ENCODE measurements at places on chromosomes 1 and 21. TPM values are rescaled to one million over a fixed set of nuclear protein-coding genes. Genes with fewer than 3 reads are reported as not detected.

Gene SMCP
- not detected for total RNA-seq

Gene DLGAP3
- 3.9 TPM for total RNA-seq

DNA sequence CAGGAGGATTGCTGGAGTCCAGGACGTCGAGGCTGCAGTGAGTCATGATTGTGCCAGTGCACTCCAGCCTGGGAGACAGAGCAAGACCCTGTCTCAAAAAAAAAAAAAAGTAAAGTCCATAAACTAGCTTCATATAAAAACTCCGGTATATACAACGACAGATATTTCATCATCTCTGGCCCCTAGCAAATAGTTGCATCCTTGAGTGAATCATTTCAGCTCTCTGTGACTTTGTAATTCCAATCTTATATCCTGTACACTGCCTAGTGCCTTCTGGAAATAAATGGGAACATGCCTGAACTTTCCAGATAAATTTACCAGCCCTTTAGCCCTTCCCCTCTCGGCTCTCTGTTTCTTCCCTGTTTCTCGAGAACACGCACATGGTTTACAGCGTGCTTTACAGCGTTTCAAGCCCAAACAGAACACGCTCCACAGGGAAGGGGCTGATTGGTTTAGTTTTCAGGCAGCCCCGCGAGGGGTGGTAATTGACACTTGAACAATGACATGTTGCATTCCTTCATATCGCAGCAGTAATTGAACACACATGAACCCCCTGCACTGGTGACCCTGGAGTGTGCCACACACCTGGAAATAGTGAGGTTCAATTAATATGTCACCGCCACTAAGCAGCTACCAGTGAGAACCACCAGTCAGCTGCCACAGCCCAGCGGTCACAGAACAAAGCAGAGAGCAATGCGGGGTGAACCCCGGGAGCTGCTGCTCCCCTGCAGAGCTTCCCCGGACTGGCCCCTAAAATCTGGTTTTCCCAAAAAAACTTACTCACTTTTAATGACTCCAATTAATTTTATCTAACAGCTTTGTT, 35.7 kb upstream of the SIM2 start:
- no peak for DNase-seq

DNA sequence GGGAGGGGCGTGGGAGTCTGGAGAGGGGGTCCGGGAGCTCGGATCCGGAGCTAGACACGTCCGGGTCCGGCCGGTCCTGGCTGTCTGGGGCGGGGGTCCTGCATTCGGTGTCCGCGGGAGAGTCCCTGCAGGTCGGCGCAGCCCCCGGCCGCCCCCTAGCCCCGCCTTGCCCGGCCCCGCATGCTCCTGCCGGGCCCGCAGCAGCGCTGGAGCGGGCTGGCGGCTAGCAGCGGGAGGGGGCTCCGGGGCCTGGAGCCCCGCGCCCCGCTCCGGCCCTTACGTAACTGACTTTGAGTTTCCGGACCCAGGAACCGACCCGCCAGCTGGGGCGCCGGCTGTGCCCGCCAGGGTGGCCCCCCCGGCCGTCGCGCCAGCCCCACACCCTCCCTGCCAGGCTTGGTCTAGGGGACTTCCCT, 26.9 kb upstream of the EPB41 start:
- DNase-seq, result peak; percentile 87

DNA sequence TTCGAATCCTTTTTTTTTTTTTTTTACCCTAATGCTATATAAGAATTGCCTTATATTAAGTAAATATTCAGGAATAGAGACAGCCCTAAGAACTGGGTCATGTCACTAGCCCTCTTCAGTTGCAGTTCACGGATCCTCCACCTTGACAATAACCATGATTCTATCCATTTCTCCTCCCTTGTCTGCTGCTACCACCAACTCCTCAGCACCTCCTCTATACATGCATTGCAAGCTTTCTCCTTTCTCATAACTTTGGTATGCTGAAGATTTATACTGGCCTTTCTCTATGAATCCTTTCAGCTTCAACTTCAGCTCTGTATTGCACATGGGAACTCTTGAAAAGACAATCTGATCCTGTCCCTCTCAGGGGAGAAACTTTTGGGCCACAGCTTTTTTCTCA, 14.3 kb upstream of the DR1 start:
- peak; percentile 15 for DNase-seq

- DNase-seq, result no peak
Measured at GRCh38 chr1:54498383-54499096, 49.5 kb upstream of the ACOT11 start.

DNA sequence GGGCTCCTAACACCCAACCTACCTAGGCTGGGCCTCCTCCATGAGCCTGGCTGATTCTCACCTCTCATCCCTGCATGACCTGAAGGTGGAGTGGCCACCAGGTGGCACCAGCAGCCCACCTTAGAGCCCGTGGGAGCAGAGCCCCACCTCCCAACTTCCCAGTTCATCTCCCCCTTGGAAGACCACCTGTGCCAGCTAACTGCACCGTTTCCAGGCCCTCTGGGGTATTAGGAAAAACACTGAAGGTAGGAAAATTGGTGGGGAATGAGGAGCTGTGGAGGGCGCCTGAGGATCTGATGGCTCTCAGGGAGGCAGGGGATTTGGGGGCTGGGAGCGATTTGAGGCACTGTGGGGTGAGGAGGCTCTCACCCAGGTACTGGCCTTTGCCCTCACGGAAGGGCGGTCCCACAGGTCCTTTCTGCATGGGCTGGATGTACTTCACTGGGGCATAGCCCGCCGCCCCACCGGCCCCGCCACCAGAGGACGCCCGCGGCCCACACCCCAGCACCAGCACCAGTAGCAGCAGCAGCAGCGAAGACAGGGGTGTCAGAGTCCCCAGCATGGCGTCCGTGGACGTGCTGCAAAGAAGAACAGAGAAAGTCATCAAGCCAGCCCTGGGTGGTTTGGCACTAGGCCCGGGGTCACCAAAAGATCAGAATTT, 11.1 kb downstream of the ADPRS start:
- DNase-seq, result peak; percentile 96

GRCh38 chr1:76824106-76824505, 43.2 kb upstream of the ST6GALNAC5 start:
- no peak for DNase-seq

GRCh38 chr21:25441835-25442234, 165.4 kb downstream of the MRPL39 start:
- DNase-seq, result no peak

DNA sequence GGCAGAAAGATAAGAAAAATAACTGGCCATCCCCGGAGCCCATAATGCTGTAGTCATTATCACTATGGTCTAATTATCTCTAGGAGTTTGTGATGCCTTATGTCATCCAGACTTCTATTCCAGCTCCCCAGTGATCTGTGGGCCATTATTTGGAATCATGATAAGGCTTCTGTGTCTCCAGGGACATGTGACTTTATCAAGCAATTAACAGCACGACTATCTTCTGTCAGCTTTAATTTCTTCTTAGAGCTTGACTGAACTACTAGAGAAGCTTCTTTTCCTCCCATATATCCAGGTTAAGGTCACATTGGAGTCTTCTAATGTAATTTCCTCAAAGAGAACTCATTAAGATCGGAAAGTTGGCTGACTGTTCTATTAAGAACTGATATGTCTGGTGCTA, 100.4 kb downstream of the LHX8 start:
- DNase-seq, result no peak

DNA sequence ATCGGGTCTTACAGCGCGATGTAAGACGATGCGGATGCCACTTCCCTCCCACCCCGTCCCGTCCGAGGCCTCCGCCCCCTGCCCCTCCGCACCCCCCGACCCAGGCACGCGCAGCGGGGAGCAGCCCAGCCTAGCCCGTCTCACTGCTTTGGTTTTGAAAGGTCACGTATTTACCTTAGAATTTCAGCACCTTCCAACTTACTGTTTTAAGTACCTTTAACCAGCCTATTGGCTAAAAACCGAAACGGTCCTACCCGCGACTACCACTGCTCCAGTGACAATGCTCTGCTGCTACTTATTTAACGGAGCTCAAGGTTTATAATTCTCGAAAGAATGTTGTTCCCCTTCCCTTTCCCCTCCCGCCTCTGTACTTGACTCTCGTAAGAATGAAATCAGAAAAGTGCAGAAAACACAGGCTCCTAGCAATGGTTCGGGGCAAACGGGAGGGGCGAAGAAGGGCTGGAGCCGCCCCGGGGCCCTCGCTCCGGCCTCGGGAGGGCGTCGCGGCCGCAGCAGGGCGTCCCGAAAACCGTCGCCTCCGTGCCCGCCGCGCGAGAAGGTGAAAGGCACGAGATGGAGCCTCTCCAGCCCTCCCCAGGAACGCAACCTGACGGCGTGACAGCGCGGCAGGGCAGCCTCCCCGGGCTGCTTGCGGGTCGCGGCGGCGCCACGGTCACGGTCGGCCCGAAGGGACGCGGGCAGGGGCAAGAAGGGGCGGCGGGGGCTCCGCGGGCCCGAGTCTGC, 667 bp downstream of the TMEM50B start:
- peak; percentile 79 for DNase-seq

- no peak for DNase-seq
Measured at GRCh38 chr1:5311634-5312292, 657.4 kb downstream of the AJAP1 start.

DNA sequence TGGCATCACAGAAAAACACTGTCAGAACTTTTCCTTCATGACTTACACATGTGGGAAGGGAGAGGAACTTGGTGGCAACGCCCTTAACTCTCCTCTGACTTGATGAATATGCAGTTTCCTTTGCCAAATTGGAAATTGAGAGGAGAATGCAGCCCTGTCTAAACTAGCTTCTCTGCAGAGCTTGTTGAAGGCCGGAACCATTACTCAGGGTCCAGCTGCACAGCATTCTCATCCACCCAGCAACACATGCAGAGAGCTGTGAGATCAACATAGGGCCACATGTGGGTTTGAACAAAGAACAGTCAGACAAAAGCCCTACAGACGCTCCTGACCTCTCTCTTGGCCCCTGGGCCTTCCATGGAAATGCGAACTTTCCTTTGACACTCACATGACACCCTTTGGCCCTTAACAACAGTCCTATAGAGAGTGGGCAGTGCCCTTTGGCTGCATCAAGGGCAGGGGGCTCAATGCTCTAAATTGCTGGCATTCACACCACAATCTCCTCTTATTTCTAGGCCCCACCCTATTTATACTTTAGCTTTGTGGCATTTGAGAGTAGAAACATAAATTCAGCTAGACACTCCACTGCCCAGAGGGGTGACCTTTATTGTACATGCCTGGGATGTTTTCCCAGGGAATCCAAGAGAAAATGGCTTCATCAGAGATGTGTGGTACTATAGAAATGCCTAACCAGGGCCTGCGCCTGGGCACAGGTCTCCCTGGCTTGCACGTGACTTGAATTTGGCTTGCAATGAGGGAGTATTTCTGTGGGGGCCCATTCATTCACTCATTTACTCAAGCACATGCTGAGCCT, 64.4 kb downstream of the CDC7 start:
- peak; percentile 47 for DNase-seq

DNA sequence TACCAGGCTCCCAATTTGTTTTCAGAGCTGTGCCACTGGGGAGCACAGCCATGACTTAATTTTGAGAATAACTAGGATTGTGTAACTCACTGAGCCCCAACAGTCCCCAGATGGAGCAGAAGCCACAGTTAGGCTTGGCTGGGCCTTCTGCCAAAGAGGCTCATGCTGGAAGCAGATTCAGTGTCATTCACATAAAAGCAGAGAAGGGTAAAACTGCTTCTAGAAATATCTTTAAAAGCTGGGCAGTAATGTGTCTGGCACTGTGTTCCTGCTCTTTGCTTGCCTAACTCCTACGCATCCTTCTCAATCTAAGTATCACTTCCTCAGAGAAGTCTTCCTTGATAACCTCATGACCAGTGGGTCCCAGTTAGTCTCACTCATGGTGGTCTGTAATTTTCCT, 20.3 kb downstream of the STK40 start:
- no peak for DNase-seq

DNA sequence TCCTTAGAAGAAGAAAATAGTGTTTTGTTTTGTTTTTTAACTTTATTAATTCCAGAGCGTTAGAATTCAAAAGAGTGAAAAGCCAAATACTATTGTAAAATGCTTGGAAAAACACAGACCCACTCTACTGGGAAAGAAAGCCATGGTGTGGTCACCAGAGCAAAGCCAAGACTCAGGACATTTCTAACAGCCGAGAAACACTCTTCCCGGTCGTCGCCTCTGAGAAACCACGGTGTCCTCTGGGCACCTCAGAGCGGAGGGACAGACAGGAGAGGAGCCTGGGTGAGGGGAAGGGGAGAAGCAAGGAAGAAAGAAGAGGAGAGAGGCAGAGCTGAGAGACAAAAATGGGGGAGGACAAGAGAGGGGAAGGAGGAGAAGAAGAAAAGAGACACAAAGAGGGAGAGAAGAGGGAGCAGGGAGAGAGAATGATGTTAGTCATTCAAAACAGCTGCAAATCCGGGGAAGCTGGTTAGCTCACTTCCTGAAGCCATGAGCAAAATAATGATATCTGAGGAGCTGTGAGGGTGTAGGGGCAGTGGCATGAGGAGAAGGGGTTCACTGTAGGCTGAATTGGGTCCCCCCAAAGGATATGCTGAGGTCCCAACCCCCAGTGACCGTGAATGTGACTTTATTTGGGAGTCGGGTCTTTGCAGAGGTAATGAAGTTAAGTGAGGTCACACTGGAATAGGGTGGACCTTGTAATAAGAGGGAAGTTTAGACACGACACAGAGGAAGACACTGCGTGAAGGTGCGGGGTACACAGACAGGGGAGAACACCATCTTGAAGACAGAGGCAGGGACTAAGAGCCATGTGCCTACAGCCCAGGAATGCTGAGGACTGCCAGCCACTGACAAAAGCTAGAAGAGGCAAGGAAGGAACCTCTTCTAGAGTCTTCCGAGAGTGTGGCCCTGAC, 58.2 kb upstream of the DMRTB1 start:
- DNase-seq, result no peak

GRCh38 chr1:49298304-49298703, 521.6 kb upstream of the BEND5 start:
- DNase-seq, result no peak

DNA sequence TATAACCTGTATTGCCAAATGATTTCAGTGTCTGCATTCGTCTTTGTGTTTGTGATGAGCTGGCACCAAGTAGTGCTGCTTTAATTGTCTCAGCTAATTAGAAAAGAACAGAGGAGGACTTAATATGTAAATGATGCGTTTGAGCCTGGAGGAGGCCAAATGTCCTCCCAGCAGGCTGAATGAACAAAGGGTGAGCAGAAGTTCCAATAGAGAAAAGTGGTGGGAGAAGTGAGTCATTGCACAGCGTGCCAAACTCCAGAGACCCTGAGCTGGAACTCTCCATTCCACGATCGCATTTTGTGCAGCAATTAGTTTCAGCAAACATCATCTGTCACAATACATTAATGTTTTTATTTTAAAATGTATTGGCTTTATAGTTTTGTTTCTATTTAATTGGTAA, 17.9 kb downstream of the ETV3L start:
- peak; percentile 29 for DNase-seq
